ENCODE measurements at places on chromosomes 2 and 18. TPM values are rescaled to one million over a fixed set of nuclear protein-coding genes. Genes with fewer than 3 reads are reported as not detected.
A peak's percentile ranks its signal among the peaks of the same experiment; 100 is the strongest.

DNA sequence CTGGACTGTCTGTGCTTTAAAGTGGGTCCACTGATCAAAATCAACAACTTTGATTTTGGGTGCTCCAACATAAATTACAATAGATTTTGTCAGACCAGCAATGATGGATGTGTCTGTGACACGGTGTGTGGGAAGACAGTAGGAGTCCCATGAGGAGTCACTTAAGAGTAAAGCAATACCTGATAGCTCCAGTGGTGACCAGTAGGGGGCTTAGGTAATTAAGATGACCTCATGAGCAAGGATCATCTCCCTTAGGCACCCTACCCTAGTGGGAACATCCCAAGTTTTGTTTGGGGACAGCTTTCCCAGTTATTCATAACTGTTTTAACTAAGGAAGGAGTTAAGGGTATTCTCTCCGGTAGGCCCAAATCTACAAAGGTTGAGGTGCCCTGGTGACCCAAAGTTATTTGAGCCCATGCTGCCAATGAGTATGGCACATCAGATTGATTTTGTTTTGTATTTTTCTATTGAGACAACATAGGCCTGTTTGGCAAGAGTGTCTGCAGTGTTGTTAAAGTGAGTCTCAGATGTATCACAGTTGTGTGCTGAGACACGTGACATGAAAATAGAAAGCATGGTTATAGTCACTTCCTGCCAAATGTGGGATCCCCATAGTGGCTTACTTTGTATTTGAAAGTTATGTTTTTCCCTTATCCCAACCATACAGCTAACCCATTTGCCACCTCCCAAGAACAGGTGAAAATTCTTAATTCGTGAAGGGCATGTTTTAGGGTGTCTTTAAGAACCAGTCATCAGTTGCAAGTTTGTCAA is 1337.6 kb upstream of the SLC39A10 start:
- DNase-seq: no peak

GRCh38 chr2:203719456-203720410 is 13.3 kb downstream of the CD28 start:
- DNase-seq: no peak

Gene NPHP1
- total RNA-seq: 1.5 TPM

- DNase-seq: no peak
These were observed 34.2 kb upstream of the LRRTM1 start for GRCh38 chr2:80338794-80339193.

GRCh38 chr2:233501198-233502076 is 65.1 kb downstream of the USP40 start:
- DNase-seq: no peak

Gene ANKRD30BL
- total RNA-seq: not detected

DNA sequence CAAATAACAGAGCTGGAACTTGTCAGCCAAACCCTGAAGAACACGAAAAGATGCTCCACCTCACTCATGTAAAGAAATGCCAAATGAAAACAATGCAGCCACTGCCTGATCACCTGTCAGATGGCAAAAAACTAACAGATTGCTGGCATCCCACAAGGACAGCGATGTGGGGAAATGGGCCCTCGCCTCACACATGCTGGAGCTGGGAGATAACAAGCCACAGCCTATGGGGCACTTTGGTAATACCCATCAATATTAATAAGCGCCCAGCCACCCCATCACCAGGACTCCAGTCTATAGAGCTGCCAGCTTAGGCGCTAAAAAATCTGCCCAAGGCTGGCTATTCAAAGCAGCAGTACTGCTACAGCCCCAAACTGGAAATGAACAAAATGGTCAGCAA is 27.0 kb downstream of the TFCP2L1 start:
- no peak for DNase-seq

Gene FAM110C
- total RNA-seq: 0.39 TPM

DNA sequence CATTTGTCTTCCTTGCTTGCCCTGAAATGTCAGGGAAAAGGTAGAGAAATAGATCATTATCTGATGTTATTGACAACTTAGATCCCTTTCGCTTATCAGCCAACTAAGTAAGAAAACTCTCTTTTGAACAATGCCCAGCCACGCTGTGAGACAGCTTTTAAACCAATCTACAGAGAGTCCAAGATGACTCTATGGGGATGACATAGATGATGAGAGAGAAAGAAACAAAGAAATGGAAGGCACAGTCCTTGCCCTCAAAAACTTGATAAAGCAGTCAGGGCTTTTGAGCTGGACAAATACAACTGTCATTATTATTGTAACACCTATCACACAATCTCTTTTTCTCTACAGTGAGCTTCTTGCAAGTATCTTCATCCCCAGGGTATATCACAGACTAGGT is 222.6 kb downstream of the SETBP1 start:
- DNase-seq: no peak

Gene DCDC2C
- 0.13 TPM for total RNA-seq

Gene RAMP1
- total RNA-seq: not detected

GRCh38 chr18:50662775-50663383 is 103.0 kb downstream of the MAPK4 start:
- DNase-seq: no peak

Gene KCNJ3
- total RNA-seq: not detected

DNA sequence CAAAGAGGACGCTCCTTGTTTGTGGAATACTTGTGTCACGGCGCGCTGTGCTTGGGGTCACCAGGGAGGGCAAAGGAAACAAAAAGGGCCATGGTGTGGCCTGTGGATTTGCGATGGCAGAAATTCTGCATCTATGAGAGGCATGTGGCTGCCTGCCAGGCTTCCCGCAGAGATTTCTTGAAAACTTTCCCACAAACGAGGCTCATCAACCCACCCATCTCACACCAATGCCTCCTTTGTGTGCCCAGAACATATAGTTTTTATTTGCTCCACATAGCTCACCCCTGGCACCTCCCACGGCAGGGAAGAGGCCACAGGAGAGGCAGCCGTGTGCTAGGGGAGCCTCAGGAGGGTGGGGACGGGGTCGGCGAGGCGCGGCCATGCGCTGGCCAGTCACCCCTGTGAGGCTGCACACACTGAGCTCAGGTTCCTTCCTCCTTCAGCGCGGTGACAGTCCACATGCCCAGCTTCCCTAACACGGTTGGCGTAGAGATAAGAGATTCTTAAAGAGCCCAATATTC is 100.3 kb downstream of the MBP start:
- DNase-seq: no peak

Gene SRD5A2
- total RNA-seq: not detected

- peak; percentile 30 for DNase-seq
These were observed 169.1 kb downstream of the ATAD2B start for GRCh38 chr2:23757686-23758433.

Gene NT5DC4
- total RNA-seq: not detected

DNA sequence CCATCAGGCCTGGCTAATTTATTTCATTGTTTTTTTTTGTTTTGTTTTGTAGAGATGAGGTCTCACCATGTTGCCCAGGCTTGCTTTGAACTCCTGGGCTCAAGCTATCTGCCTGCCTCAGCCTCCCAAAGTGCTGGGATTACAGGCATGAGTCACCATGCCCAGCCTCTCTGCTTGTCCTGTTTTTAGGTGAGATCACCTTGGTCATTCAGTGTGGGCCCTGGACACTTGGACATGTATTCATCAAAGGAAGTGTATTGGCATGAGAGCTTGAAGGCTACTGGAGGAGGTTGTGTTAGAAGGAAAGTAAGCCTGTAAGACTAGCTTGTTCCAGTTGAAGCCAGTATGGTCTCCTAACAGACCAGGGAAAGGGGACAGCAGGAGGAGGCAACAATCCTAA is 229.2 kb upstream of the RGPD4 start:
- no peak for DNase-seq

Gene PPIL3
- 22.5 TPM for total RNA-seq

Gene ARHGEF33
- under 0.01 TPM for total RNA-seq

Gene ANAPC1
- 46.4 TPM for total RNA-seq

Gene FKBP7
- total RNA-seq: 17.3 TPM

GRCh38 chr2:128279009-128279408 is 39.7 kb downstream of the HS6ST1 start:
- no peak for DNase-seq

Gene SPEG
- total RNA-seq: not detected

Gene LAMA1
- total RNA-seq: 0.13 TPM

DNA sequence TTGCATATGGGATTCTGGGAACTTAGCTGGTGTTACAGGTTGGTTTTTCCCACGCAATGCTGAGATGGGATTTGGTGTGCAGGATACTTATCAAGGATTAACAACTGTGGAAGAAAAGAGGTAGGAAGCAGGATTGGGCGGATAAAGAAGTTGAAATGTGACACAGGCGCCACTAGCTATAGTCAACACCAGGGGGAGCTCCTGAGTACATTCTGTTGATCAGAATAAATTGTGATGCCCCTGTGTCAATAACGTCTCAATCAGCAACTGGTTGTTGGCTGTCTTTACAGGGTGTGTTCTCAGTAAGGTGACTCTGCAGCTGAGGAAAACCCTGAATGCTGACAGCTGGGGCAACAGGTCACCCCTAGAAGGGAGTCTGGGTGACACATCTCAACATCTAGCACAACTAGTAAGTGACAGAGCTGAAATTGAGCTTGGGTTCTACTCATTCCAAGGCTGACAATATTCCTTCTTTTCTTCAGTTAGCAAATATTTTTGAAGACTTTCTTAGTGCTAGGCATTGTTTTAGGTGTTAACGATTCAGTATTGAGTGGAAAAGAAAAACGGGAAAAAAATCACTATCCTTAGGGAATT is 143.0 kb downstream of the ARL6IP6 start:
- peak; percentile 38 for DNase-seq

DNA sequence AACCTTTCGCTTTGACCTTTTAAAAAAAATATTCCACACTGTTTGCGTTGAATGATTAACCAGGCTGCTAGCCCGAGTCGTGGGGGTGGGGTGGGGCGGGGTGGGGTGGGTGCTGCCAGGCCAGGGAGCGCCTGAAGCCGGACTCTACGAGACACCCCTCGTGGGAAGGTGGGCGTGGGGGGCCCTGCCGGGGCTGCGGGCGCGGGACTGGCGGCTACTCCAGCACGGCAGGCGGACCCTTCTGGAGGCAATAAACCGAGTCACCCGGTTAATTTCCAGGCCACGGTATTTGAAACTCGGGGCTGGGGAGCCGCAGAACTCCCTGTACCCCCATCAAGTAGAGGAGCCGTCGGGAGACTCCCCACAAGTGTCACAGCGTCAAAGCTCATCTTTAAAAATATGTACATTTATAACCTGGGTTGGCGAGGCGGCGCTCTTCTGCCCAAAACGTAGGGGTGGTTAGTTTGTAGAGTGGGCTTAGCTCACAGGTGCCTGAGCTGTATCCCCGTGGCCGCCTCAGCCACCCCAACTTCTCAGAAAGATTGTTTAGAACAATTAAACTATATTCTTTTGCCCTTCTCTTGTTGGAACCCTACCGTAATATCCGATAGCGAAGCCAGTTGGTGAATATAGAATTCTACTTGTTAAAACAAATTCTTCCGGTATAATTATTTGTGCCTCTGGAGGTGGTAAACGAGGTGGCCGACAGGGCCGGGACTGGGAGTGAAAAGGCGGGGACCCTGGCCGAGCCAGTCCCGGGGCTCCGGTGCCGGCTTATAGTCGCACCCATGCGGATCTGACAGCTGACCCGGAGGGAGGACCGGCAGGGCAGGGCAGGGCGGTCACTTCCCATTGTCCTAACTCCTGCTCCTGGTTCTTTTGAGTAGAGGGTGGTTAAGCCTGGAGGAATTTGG is 1.4 kb downstream of the B3GNT2 start:
- DNase-seq: peak; percentile 18

DNA sequence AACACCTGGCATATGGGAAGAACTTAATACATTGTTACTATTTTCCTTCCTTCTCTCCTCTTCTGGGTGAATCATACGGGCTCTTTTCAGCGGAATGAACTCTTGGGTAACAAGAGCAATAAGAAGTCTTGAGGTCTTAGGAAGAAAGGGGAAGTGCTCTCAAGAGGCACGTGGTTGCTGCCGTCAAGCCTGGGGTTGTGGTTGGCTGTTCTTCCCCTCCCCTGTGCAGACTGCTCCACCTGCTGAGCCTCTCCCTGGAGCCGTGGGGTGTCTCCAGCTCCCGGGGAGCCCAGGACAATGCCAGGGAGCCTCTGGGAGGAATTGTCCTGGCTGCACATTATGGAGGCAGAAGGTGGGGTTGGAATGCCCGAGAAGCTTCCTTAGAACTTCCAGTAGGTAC is 19.4 kb downstream of the TOGARAM2 start:
- DNase-seq: no peak

- no peak for DNase-seq
These were observed 133.0 kb downstream of the FSHR start for GRCh38 chr2:49021271-49021670.

GRCh38 chr2:62595474-62595873 is 89.5 kb upstream of the TMEM17 start:
- DNase-seq: no peak

GRCh38 chr2:32963941-32964340 is 17.2 kb downstream of the LTBP1 start:
- no peak for DNase-seq

Gene ARL4C
- total RNA-seq: 2.7 TPM

- DNase-seq: no peak
These were observed 59.6 kb upstream of the ACKR3 start for GRCh38 chr2:236510034-236510433.

Gene ABCG8
- total RNA-seq: not detected

- no peak for DNase-seq
These were observed 53.5 kb upstream of the TGFA start for GRCh38 chr2:70607121-70607561.

DNA sequence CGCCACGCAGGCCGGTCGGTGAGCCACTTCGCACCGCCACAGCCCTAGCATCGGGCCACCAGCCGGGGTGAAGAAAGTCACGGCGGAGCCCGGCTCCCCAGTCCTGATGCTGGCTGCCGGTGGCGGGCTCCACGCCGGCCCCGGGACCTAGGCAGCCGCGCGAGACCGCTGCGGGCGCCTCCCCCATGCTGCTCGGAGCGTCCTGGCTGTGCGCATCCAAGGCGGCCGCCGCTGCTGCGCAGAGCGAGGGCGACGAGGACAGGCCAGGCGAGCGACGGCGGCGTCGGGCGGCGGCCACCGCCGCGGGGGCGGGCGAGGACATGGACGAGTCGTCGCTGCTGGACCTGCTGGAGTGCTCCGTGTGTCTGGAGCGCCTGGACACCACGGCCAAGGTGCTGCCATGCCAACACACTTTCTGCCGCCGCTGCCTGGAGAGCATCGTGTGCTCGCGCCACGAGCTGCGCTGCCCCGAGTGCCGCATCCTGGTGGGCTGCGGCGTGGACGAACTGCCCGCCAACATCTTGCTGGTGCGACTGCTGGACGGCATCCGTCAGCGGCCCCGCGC is 433 bp downstream of the SH3RF3 start:
- peak; percentile 52 for DNase-seq

DNA sequence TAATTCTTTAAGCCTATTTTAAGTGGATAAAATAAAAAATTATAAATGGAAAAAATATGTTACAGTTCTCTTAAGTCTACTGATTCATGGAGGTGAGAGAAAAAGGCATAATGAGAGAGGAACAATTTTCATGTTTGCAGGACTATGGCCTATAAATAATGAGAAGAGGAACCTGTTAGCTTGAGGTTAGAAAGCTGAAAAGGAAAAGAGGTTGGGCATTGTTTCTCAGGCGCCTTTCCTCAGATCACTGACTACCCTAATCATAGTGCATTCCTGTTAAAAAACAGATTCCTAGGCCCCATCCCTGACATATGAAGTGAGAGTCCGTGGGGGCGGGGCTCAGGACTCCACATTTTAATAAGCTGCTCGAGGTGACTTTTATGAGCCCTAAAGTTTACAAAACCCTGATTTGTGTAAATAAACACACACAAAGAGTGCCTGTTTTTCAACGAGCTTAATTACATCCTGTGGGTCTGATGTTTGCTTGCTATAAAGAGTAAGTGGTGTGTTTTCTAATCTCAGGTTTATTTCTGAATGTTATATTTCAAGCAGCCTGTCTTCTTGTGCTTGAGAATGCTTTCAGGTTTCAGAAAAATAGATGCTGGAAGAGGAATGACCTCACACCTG is 335.5 kb downstream of the CLIP4 start:
- DNase-seq: no peak

GRCh38 chr18:33184958-33185357 is 255.6 kb downstream of the CCDC178 start:
- DNase-seq: no peak

All from dermis microvascular lymphatic vessel endothelial cell (primary cell).